ENCODE measurements at places on chromosomes 6 and 20.

- no peak for DNase-seq
Observed at GRCh38 chr6:152503546-152503945, 133.6 kb downstream of the SYNE1 start.

DNA sequence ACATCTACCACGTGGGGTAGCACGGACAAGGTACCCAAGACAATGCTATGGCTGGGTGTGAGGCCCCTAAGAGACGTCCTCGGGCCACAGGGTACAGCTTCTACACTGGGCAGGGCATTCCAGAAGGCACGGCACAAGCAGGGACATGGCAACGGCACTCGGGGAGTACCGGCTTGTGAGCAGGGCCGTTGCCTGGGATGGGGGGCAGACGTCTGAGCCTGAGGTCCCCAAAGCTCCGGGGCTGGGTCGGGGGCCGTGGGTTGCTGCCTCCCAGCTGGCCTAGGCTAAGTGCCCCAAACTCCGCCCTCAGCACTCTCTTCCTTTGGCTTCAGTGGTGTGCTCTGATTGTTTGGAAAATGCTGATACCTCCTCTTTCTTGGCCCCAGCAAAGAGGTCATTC, 110.6 kb downstream of the SULF2 start:
- no peak for DNase-seq

- DNase-seq, result no peak
Observed at GRCh38 chr6:105838171-105838570, 248.0 kb upstream of the PRDM1 start.

DNA sequence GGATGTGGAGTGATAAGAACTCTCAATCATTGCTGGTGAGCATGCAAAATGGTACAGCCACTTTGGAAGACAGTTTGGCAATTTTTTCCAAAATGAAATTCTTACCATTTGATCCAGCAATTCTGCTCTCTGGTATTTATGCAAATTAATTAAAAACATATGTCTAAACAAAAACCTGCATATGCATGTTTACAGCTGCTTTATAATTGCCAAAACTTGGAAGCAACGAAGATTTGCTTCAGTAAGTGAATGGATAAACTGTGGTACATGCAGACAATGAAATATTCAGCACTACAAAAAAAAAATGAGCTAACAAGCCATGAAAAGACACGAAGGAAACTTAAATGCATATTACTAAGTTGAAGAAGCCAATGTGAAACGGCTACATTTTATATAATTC, 55.5 kb upstream of the SMLR1 start:
- DNase-seq, result no peak

DNA sequence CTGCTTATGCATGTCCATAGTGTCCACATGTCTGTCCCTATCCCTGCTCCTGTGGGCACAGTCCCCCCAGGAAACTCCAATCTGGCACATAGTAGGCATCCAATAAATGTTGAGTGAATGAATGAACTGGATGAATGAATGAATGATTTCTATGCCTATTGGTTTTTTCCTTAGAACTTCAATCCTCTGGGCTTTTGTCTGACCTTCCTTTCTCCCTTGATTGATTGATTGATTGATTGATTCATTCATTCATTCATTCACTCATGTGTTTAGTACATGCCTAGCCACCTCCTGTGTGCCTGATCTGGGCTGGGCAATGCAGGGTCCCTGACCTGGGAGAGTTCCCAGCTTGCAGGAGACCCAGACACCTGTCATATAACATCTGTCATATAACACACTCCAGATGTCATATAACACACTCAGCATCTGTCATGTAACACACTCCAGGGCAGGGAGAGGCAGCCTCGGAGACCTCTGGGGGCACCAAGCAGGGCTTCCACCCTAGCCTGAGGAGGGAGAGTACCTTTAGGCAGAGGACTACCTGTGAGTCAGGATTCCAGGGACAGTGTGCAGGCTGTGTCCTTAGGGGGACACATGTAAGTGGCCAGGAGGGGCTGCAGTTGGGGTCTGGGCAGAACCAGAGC, 17.9 kb downstream of the VSTM2L start:
- DNase-seq, result no peak

GRCh38 chr20:3705970-3706739, 6.2 kb downstream of the SIGLEC1 start:
- DNase-seq, result no peak

DNA sequence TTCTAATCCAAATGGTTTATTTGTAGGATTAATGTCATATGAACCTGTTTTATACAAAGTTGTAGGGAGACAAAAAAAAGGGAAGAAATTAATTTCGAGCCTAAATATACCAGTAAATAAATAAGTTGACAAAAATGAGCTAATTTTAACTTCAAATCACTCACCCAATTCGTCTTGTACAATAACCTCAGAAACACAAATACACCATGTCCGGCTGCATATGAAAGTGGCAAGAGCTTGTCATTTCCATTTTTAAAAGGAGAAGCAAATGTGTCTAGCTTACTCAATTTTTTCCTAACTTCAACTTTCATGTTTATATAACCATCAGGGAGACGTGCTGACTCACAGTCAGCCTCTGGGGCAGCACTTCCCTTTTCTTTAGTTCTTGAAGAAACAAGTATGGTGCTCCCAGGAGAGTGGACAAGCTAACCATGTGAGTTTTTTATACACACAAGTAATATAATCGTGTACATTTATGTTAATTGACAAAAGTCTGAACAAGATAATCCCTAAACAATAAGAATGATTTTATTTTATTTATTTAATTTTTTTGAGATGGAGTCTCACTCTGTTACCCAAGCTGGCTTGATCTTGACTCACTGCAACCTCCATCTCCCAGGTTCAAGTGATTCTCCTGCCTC, 55.5 kb upstream of the SGK1 start:
- DNase-seq, result no peak

- no peak for DNase-seq
Observed at GRCh38 chr6:16966791-16967469, 134.9 kb upstream of the STMND1 start.

GRCh38 chr6:4666886-4667513, 109.2 kb upstream of the CDYL start:
- DNase-seq, result no peak

All from stimulated activated CD8-positive, alpha-beta memory T cell treated with anti-CD3 and anti-CD28 coated beads, Interleukin-4, amount 100 ng/mL, for 1 hour (primary cell).